GM12891 (cell line): ENCODE measurements at places on chromosomes 7 and 10.

DNA sequence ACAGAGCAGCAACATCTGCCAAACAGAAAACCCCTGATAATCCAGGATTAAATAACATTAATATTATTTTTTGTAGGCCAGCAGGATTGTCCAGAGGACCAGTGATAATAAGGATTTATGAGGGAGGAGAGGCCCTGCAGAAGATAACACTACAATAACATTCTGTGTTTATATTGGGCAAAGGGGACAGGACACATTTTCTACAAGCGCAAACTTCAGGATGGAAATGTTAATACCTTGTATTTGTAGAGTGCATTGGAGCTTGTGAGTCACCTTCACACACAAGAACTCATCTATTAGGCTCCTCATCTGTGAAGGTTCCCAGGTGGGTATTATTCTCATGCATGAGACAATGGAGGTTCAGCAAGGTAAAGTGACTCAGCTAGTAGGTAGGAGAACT, 51.0 kb downstream of the BAMBI start:
- no peak for DNase-seq

GRCh38 chr10:51188008-51188407, 113.7 kb downstream of the PRKG1 start:
- DNase-seq = no peak

DNA sequence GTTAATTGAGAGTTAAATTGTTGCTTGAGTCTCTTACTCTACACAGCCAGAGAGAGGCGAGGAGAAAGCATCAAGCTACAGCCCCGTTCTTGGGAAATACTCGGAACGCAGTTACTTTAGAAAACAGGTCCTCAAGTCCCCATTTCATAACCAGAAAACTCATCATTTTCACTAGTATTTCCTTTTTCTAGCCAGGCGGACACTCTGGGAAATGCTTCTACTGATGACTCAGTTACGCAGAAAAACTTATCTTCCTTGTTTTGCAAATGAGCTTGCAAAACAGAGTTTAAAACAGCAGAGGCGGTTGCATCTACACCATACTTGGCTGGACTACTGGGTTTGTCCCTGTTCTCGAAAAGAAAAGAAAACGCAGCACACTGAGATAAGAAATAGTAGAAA, 111.4 kb upstream of the FGFR2 start:
- no peak for DNase-seq

DNA sequence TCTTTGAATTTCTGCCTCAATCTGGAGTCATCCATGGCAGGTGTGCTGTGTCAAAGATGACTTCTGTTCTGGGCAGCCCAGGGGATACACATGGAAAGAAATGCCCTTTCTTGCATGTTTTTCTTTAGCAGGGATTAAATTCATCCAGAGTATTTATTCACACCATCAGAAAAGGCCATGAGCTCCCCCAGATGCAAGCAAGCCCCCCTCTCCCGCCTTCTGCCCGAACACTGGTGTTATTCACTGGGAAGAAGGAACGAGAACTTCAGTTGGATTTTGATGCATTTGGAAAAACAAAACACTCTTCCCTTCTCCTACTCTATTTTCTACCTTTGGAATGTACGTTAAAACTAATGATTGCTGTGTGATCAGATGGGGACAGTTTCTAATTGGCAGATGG, 1.4 kb downstream of the PLPP4 start:
- no peak for DNase-seq

DNA sequence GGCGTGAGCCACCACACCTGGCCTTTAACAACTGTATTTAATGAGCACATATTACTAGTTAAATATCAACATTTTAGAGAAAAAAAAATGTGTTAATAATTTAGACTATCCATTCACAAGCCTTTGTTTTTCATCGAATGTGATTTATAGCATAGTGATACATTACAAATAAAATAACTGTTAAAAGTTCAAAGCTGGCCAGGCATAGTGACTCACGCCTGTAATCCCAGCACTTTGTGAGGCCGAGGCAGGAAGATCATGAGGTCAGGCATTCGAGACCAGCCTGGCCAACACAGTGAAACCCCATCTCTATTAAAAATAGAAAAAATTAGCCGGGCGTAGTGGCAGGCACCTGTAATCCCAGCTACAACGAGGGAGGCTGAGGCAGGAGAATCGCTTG, 72.7 kb downstream of the HACD1 start:
- DNase-seq = no peak

DNA sequence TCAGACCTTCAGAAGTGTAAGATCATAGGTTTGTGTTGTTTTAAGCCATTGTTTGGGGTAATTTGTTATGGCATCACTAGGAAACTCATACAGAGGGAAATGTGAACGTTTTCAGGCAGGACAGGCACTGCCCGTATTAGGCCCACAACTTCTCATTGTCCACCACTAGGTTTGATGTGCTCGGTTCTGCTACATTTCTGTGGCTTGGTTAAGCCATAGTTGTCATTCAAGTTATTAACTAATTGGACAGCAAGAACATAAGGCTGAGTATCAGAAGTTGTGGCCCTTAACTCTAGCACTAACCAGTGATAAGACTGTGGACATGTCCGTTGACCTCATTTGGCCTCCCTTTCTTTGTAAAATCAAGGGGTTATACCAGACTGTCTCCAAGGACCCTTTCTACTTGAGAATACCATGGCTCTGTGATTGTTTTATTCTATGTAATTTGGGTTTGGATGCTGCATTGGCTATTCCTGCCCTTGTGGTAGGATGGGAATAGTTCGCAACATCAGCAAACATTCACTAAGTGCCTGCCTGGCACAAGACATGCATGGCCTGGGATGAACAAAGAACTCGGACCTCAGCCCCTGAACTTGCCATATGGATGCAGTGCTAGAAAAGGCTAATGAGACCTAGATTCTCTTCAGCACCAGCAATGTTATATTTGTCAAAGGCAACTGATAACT, 85.7 kb downstream of the CCDC71L start:
- no peak for DNase-seq

DNA sequence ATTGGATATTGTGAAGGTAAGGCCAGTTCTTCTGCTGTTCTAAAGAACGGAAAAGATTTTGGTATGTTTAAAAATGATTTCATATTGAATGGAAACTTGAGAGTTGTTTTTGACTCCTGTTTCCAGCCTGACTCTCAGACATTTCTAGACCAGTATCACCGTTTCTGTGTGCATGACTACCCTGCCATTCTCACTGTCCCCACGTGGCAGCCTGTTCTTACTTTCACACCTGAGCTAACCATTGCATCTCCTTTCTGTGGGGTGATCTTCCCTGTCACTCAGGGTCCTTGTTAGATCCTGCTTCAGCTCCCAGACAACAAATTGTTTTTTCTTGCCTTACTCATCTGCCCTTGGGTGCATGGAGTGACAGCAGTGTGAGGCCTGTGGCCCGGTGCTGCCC, 38.9 kb downstream of the GLRX3 start:
- no peak for DNase-seq
